IMR-90 (cell line): ENCODE measurements at places on chromosomes 11 and 22.
A peak's percentile ranks its signal among the peaks of the same experiment; 100 is the strongest.

- no peak for DNase-seq
These were observed 11.0 kb downstream of the TOB2 start for GRCh38 chr22:41435560-41435959.

DNA sequence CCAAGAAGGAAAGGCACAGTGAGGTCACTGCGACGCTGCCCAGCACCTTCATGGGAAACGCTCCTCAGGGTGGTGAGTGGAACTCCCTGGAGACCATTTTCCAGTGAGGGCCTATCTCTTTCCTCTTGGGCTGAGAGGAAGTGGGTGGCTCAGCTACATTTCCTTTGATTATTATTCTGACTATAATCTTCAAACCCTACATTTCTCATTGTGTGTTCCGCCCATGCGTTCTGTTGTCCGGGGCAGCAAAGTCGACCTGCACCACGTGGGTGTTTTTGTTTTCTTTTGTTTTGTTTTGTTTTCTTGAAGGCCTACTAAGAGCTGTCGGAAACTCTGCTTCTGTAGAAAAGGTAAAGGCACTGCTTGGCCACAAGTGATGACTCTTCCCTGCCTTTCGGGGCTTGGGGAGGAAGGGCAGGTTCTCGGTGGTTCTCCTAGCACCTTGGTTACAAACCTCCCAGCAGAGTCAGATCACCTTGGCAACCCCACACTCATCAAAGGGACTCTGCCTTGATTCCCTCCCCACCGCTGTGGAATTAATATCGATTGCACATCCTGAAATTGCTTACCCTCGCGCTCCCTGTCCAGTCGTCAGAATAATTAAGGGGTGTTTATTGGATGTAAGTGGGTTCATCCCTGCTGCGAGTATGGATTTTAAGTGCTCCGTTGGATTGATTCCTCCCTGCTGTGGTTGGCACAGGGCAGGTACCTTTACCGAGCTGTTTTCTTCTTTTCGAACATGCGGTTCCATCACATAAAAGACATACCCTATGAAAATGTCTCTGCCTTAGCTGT is 7.3 kb downstream of the PARVB start:
- no peak for DNase-seq

DNA sequence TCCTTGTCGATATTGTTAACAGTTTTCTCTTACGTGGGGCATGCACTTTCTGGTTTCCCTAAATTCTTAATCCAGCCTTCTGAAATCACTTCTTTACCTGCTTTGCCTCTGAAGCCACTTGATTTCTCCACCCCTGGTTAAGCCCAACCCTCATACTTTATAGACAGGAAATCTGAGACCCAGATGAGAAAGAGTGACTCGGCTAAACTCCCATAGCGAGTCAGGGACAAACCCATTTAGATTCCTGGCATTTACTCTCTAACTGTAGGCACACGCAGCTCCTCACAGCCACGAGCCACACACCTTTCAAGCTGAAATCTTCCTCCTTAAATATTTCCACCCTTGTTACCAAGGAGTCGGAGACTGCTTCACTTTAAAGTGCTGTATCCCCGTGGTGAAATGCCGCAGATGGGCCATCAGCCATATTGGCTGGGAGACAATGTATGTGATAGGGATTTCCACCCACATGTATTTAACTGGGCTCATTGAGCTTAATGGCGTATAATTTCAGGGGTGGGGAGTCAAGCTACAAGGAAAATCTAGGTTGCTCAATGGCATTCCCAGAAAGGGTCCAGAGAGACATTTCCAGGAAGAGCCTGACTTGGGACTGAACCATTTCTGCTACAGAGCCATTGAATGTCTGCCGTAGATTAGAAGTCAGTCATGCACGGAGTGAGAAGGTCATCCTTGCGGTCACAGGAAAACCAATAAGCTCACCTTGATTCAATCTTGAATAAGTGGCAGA is 49.9 kb upstream of the GRK3 start:
- DNase-seq = peak; percentile 54

DNA sequence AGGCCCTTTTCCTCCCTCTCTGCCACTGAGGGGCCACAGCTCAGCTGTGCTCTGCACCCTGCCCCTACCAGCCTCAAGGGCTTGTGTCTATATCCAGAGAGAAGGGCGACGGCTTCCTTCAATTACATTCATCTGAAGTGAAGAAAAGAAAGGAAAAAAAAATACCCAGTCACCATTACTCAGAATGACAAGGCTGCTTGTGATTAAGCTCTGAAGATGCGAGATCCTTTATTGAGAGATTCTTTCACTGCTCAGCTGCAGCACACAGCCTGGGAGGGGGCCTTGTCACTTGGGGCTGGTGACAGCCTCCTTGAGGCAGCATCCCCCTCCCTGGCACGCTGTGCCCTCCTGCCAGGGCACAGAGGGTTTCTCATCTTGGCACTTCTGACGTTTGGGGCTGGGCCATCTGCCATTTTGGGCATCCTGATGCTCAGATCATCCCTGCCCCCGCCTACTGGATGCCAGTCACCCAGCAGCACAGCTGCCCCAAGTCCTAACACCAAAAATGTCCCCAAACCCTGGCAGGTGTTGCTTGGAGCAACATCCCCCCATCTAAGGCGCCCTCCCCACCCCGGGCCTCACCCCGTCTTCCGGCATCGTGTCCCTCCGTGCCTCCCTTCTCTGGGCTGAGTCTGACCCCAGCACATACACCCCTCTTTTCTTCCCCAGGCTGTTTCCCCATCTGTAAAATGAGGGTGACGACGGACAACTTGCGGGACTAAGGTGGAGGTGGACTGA is 1394.7 kb downstream of the BRD1 start:
- no peak for DNase-seq

DNA sequence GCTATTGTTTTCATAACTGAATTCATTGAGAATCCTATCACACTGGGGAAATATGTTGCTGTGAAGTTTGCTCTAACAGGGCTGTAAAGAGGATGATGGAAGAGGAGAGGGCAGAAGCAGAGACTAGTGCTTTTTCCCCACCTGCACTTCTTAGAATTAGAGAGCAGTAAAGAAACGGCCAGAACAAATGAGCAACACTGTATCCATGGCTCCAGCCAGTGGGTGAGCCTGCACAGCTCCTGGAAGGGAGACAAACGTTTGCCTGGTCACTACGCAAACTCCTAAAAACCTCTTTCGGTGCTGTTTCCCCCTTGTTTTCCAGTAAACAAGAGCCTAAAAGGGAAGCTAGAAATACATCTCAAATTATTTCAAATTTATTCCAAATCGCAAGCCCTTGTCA is 22.2 kb upstream of the OR10D3 start:
- DNase-seq = no peak

- peak; percentile 82 for DNase-seq
These were observed 9.4 kb downstream of the CCDC188 start for GRCh38 chr22:20141186-20142077.
